ENCODE measurements at places on chromosomes 1 and 21. TPM values are rescaled to one million over a fixed set of nuclear protein-coding genes. Genes with fewer than 3 reads are reported as not detected.
A peak's percentile ranks its signal among the peaks of the same experiment; 100 is the strongest.

DNA sequence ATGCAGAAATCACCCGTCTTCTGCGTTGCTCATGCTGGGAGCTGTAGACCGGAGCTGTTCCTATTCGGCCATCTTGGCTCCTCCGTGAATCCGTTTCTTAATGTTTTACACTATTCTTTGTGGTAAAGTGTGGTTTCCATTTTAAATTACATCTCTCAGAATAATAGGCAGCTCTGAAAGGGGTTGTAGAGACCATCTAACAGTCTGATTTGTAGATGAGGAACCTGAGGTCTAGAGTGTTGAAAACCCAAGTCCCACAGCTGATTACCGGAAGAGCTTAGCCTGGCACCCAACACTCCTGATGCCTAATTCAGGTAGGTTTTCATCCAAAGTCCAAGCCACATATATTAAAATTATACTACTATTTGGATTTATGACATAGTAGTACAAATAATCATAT lies 144.0 kb downstream of the LEPR start:
- DNase-seq: no peak

- peak; percentile 79 for DNase-seq
Measured at GRCh38 chr1:44294588-44295007, 60.5 kb downstream of the ERI3 start.

DNA sequence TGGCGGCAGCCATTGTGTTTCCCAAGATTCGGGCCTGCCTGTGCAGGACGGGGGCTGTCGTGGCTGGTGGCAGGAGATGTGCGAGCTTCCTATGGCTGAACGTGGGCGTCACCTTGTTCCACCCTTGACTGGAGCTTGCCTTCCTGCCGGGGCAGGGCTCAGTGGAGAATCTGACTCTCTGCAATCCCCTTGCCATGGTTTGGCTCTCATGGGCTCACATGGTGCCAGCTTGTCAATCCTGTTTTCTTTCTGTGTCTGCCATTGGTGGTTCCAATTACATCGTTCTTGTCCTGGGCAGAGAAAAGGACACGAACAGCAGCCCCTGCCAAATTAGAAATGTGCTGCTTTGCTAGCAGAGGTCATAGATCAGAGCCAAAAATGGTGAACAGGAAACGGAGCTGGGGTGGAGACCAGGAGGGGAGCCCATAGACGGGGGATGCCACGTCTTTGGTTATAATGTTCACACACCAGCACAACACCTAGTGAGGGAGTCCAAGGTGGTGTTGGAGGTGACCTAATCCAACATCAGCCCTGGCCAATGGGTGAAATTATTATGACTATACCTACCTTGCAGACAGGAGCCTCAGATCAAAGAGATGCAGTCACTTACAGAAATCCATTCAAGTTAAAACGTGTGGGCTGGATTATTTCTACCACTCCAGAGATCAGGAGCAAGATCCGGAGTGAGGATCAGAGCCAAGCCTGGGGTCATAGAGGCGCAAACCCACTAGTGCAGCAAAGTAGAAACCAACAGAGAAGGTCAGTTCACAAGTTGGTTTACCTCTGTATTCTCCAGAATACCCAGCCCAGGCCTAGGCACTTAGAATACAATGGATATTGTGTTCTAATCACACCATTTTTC lies 253.1 kb downstream of the SIPA1L2 start:
- no peak for DNase-seq

DNA sequence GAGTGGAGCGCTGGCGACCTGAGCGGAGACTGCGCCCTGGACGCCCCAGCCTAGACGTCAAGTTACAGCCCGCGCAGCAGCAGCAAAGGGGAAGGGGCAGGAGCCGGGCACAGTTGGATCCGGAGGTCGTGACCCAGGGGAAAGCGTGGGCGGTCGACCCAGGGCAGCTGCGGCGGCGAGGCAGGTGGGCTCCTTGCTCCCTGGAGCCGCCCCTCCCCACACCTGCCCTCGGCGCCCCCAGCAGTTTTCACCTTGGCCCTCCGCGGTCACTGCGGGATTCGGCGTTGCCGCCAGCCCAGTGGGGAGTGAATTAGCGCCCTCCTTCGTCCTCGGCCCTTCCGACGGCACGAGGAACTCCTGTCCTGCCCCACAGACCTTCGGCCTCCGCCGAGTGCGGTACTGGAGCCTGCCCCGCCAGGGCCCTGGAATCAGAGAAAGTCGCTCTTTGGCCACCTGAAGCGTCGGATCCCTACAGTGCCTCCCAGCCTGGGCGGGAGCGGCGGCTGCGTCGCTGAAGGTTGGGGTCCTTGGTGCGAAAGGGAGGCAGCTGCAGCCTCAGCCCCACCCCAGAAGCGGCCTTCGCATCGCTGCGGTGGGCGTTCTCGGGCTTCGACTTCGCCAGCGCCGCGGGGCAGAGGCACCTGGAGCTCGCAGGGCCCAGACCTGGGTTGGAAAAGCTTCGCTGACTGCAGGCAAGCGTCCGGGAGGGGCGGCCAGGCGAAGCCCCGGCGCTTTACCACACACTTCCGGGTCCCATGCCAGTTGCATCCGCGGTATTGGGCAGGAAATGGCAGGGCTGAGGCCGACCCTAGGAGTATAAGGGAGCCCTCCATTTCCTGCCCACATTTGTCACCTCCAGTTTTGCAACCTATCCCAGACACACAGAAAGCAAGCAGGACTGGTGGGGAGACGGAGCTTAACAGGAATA lies 4.2 kb downstream of the TFAP2E start:
- no peak for DNase-seq

Gene PPM1J
- 1.8 TPM for total RNA-seq

Gene LAMTOR2
- 35.8 TPM for total RNA-seq

DNA sequence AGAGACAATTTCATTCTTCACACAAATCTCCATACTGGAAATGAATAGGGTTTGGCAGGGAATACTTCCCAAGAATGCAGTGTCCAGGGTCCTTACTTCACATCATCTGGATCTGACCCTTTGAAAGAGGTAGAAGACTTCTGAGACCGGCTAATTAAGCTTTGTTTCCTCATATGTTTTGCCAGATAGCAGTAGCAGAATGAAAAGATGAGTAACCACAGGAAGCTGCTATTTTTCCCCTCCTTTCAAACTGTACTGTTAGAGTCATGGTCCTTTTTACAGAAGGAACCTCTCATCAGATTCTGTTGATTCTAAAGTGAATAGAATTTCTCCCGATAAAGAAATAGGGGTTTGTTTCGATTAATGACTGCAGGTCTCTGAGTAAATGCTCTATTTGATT lies 1.4 kb upstream of the OLFML3 start:
- no peak for DNase-seq

DNA sequence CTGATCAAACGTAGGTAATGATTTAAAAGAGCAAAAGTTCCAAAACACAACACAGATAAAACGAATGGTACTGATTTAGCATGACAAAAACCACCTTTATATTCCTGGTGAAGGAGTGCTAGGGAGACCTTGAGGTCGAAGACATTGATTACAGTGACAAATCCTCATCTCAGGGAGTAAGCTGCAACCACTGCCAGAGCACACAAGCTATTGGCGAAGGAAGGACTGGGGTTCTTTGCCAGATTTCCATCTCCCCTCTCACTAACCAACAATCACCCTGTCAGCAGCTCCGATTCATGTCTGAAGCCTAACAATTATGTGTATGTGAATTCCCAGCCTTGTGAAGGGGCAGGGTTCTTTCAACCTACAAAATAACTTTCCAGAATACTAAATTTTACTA lies 40.2 kb upstream of the DMRTB1 start:
- DNase-seq: no peak

Gene PKLR
- total RNA-seq: not detected

DNA sequence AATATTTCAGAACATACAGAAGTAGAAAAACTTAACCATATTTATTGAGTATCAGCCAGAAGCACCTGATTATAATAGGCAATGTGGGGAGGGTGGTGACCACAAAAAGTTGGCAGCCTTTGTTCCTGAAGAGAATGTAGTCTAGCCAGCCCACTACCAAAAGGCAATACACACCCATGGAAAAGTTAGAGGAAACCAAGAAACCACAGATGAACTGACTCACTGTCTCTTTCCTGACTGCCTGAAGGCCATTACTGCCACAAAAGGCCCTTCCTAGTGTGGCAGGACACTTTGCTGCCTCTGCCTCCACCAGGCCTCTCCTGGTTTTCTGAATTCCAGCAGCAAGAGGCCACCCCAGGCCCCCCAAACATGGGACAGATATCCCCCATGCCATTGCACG lies 14.6 kb upstream of the PROX1 start:
- no peak for DNase-seq

- DNase-seq: no peak
Measured at GRCh38 chr1:178724376-178724727, 692 bp upstream of the RALGPS2 start.

DNA sequence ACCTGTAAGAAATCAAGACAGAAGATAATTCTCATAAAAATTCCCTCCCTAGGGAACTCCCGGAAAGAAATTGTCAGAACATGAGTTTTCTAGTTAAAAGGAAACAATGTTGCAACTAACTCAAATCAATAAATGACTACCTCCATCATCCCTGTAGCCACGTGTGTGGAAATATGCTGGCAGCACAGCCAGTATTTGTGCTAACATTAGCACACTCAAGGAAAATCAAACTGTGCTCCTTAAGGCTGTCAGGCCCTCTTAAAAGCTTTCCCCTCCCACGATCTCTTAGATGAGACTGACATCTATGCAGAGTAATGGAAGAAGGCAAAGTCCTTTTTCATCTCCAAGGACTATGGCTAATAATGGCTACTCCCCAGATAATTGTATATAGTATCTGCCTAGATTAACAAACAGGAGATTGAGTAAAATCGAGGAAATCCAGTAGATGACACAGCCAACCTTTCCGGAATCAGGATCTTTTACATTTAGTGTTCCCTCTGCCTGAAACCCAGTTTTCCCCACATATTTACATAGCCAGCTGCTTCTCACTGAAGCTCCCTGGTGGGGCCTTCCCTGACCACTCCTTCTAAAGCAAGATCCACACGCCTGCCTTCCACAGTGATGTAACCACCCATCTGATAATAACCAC lies 50.9 kb upstream of the NR5A2 start:
- DNase-seq: no peak

DNA sequence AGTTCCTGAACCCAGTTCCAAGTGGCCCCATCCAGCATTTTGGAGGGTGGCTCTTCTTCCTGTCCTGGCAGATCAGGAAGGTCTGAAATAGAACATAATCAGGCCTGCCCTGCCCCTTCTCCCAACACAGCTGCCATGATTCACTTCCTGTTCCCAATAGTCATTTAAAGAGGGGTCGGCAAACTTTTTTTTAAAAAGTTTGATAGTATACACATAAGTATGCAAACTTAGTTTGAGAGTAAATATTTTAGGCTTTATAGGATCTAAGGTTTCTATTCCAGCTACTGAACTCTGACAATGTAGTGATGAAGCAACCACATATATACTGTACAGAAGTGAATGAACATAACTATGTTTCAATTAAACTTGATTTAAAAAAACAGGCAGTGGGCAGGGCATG lies 66.4 kb downstream of the LUZP1 start:
- no peak for DNase-seq

DNA sequence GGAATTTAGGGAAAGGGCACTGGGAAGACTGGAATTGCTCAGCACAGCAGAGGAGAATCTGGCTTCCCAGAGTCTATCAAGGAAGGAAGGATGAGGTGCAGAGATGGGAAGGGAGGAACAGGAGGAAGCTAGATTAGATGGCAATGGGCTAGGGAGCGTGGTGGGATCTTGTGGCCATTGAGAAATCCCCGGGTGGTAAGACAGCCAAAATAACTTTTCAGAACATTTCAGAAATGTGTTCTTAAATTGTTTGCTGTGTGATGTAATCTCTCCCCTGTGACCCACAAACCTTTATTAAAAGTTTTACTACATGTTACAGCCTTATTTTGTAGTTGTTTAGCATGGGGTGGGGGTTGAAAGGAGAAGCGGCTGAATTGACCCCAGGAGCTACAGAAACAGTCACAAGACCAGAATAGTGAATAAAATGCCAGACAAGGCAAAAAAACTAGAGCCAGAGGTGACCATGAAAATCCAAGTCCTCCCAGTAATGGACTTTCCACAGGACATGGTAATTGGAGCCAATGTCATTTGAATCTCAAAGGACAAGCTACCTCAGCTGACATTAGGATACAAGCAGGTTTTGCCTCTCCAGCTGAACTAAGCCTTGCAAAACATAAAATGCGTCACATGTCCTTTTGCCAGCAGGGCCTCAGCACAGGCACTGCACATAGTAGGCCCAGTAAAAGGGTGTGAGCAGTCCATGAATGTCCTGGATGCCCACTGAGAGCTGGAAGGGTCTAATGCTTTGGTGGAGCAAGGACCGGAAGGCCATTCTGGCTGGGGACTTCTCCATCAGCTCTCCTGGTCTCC lies 980 bp upstream of the AHCYL1 start:
- DNase-seq: no peak

Gene DRAXIN
- total RNA-seq: not detected

Measured in sciatic nerve (tissue), 2 donors.